ENCODE measurements at places on chromosomes 3 and 15.

GRCh38 chr3:33417066-33417673 lies 23.0 kb downstream of the UBP1 start:
- DNase-seq: no peak

GRCh38 chr3:185187391-185187790 lies 34.5 kb upstream of the C3orf70 start:
- no peak for DNase-seq

GRCh38 chr3:18559331-18559842 lies 134.2 kb upstream of the SATB1 start:
- peak; percentile 13 for DNase-seq

GRCh38 chr3:60650171-60650570 lies 601.1 kb downstream of the FHIT start:
- no peak for DNase-seq

DNA sequence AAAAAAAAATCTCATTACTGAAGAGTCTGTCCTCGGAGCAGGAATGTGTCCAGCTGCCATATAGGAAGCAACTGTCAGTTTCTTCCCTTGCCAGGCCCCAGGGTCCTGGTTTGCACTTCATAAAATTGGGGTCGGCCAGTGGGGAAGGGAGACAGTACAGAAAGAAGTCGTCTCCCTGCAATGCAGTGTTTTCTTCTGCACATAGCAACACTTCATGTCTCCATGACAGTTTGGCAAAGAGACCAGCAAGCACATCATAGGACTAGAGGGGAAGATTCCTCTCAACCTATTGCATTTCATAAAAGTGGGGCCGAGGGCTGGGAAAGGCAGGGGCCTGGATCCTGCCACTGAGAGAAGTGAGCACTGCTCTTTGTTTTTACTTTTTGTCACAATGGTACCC lies 138.2 kb upstream of the HACD2 start:
- no peak for DNase-seq

GRCh38 chr3:197753263-197753662 lies 3.6 kb downstream of the FYTTD1 start:
- DNase-seq: no peak

GRCh38 chr3:70000563-70001081 lies 1.1 kb downstream of the SAMMSON start:
- DNase-seq: no peak

DNA sequence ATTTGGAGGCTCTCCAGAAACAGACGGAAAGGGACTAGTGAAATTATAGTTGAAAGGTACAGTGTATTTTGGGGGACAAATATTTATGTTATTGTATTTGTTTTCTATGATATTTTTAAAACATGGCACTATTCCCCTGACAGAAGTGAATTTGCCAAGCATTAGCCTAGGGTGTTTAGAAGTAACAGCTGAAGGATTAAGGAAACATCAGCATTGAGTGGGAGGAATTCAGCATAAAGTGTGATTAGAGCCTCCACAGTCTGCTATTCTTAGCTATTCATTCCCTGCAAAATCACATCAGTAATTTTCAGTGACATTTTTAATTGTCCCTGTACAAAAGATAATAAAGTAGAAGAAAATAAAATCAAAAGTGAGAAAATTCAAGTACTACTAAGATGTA lies 231.4 kb downstream of the ROBO2 start:
- DNase-seq: no peak

DNA sequence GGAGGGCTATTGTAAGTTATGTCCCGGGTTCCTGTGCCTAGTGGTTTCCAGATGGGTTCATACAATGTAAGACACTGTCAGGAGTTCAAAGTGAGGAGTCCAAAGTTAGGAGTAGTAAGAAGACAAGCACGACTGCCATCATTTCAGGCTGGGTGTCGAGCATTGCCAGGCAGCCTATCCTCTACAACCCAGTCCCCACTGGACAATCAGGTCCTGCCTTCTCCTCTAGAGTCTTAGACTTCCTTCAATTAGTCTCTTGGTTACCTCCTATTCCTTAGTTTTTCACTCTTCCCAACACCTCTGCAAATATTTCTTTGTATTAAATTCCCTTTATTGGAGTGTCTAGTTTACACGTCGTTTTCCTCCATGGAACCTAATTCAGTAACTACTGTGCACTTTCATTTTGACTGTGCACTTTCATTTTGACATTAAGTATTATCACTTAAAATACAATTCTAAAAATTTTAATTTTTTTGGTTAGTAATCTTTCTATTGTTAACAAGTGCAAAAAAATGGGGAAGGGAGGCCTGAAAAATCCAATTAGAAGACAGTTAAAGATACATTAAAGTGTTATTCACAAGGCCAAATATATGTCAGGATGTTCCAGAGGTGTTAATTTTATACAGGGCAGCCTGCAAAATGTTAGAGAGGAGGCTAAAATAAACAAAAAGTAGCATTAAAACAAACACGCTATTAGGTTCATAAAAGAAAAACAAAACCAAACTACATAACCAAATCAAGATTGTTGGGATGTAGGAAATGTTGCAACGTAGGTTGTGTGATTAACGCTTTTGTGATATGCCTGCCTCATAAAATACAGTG lies 155.3 kb downstream of the TBL1XR1 start:
- no peak for DNase-seq

DNA sequence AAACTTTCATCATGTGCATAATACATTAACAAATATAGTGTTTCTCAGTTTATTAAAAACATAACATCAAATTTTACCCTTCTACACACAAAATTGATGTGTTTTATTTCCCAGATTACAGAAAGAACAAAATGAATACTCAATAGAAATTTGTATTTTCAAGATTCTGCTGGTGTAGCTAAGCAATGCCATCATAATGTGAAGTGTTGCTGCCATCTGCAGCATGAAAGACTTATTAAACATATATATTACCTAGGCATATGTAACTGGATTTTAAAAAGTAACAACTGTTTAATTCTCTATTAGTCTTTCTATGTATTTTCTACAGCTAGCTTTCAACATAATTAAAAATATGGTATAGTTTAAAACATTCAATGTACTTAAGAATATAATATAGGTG lies 27.5 kb downstream of the PLSCR5 start:
- DNase-seq: peak; percentile 2

GRCh38 chr3:25064681-25065080 lies 363.4 kb upstream of the RARB start:
- no peak for DNase-seq

DNA sequence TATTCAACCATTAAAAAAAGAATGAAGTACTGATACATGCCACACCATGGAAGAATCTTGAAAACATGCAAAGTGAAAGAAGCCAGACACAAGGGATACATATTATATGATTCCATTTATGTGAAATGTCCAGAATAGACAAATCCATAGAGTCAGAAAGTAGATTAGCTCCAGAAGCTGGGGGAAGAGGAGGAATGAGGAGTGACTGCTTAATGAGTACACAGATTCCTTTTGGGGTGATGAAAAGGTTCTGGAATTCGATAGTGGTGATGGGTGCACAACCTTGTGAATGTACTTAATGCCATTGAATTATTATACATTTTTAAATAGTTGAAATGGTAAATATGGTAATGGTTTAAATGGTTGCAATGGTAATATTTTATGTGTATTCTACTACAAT lies 90.6 kb upstream of the SPATA12 start:
- no peak for DNase-seq

DNA sequence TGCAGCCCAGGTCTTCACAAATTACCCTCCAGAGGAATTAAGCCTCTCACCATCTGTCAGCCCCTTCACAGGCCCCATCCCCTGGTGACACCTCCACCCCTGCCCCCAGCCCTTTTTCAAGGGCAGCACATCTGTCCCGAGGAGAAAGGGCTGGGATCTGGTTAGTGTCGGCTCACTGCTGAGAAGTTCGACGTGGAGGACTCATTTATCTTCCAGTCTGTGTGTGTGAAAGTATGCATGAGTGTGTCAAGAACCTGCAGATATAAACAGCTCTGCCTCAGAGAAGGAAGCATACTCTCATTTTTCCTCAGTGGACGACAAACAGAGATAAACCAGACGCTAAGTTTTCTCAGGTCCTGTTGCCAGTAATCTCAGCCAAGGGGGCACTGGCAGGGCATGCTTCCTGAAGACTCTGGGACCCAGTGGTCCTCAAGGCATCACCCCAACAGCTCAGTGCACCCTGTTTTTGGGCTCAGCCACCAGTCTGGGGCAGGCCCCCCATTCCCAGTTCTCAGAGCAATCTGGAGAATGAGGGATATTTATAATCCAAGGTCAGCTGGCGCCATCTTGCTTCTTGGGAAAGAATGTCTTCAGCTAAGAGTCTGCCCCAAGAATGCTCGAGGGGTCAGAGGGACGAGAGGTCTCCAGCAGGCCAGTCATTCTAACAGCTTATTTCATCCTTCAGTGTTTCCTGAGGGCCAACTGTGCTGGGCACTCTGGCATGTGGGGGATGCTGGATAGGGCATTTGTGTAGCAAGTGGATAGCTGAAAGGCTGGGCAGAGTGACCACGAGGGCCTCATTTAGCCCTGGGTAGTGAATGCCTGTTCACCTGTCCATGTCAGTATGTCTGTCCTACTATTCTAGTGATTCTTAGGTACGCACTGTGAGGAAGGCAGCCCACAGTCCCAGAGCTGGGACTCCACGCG lies 73.6 kb downstream of the ADCY5 start:
- DNase-seq: no peak

DNA sequence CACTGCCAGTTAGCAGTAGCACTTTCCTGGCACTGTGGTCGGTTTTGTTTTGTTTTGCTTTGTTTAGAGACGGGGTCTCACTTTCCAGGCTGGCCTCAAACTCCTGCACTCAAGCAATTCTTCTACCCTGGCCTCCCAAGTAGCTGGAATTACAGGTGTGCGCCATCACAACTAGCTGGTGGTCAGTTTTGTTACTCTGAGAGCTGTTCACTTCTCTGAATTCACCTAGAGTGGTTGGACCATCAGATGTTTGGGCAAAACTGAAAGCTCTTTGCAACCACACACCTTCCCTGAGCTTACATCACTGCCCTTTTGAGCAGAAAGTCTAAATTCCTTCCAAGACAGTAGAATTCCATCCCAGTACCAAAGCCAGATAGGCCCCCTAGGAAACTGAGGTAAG lies 22.6 kb downstream of the CLDN18 start:
- no peak for DNase-seq

DNA sequence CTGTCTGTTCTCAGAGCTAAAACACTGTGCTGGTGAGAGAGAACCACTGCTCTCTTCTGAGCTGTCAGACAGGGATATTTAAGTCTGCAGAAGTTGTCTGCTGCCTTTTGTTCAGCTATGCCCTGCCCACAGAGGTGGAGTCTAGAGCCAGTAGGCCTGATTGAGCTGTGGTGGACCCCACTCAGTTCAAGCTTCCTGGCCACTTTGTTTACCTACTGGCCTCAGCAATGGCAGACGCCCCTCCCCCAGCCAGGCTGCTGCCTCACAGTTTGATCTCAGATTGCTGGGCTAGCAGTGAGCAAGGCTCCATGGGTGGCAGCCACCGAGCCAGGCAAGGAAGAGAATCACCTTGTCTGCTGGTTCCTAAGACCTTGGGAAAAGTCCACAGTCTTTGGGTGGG lies 21.0 kb upstream of the CACNA1D start:
- no peak for DNase-seq

DNA sequence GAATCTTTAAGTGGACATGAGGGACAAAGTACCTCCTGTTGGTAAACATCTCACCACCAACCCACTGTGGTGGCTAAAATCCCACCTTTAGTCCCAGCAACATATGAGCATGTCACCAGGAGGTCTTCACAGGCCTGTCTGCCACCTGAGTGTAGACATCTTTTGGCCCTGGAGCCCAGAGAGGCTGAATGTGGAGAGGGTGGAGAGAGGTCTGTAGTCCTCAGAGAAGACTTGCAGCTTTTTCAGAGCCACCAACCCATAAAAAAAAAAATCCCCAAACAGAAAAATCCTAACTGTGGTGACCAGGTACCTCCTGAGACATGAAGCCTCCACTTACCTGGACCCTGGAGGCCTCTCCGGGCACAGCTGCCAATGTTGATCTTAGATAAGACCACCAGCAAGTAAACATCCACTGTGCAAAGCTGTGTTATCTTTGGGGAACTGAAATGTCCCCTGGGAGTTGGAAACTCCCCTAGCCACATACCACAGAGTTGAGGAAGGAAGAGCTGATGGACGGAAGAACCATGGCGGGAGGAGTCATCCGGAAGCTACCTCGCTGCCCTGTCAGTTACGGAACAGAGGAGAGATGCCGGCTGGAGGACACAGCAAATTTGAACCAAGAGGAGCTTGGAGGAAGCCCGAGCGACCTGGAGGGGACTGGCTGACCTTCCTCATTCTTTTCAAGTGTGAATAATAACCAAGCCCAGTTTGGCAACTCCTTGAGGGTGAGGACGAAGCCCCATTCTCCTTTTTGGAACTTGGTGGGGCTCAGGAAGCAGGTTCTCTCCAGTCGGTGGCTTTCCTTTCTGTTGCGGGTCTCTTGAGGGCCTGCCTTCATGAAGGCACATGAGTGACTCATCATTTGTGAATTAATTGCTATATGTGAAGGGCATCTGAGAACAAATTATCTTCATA lies at the start of gene GHRL:
Gene GHRL (minus strand): TSS at position 443 of the 915 bp plus-strand sequence. CDS start 2,767 bp downstream, outside the sequence.
- no peak for DNase-seq

DNA sequence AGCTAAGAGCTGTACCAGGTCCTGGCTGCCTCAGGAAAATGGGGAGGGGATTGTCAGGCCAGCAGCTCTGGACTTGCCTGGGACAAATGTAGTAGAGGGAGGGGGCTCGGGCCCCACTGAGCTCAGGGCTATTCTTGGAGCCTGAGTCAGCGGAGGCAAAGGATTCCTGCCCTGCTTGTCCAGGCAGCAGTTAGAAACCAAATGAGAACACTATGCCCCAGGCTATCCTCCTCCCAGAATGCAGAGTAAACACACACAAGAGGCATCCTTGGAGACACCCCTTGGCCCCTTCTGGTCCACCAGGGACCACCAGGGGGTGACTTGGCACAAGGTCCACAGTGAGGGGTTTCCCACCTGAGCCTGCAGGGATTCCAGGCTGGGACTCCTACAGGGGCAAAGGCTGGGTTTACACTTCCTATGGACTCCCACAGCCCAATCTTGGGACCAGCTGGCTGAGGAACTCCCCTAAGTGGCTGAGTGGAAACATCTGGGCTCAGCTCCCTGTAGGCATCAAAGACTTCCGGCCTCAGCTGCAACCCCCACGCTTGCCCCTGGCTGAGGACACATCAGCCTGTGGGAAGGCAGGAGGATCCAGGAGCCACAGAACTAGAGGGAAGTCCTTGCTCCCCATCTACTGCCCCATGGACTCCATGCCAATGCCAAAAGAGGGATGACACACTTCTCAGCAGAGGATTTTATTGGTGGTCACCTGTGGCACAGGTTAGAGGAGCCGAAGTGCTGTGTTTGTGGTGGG lies 3.4 kb upstream of the COL7A1 start:
- DNase-seq: no peak

- DNase-seq: no peak
Observed at GRCh38 chr15:66864871-66865281, 162.8 kb downstream of the SMAD6 start.

DNA sequence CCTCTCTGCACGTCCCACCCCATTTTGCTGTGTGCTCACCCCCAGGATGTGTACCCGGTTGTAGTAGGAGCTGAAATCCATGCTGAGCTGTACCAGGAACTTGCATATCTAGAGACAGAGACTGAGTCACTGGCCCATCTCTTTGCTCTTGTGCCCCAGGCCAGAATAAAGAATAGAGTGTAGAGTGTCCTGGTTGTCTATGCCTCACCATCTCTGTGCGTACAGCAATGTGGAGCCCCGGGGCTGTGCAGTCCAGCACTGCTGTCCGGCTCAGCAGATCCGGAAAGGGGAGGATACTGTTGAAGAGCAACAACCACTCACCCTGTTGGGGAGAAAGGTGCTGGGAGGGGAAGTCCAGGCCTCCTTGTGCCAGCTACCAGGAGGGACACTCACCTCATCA lies 2.6 kb downstream of the DALRD3 start:
- DNase-seq: no peak

Data from stimulated activated CD4-positive, alpha-beta T cell treated with anti-CD3 and anti-CD28 coated beads, Interleukin-12 subunit alpha, Interleukin-12 subunit beta, amount 100 ng/mL, for 4 hours (primary cell).